ENCODE measurements at places on chromosomes 4 and X.

DNA sequence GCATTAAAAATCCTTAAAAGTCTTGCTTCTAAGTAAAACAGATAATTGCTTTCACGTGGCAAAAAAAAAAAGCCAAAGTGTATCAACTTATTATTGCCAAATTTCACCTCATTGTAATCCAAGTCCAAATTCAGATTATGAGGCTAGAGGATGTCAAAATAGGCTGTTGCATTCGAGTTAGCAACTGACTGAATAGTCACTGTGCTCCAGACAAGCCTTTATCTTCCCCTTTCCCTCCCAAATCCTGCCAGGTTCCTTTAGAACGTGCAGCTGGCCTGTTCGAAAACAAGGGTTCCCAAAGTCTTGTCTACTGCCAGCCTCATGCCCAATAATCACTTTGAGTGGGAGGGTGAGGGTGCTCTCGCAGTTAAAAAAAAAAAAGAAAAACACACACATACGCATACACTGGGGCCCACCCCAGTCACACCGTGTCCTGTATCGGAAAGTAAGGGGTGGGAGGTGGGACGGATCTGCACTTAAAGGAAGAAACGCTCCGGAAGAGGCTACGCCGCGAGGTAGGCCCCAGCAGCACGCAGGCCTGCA is 603 bp downstream of the MAD2L1 start:
- no peak for DNase-seq

DNA sequence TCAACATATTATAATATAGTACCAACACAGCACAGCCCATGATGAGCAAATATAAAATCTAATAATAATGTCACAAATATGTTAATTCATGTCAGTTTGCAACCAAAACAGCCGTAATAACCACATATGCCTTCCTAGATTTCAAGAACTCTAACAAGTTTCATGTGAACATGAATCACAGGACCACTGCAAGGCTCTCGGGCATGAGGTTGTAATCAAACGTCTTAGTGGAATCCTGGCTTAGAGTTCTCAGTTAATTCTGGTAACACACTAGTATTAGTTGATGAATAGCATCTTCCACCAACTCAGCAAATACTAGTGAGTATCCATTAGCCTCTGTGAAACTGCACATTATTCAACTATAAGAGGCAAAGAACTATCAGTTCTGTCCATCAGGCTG is 379.3 kb upstream of the TENM3 start:
- no peak for DNase-seq

DNA sequence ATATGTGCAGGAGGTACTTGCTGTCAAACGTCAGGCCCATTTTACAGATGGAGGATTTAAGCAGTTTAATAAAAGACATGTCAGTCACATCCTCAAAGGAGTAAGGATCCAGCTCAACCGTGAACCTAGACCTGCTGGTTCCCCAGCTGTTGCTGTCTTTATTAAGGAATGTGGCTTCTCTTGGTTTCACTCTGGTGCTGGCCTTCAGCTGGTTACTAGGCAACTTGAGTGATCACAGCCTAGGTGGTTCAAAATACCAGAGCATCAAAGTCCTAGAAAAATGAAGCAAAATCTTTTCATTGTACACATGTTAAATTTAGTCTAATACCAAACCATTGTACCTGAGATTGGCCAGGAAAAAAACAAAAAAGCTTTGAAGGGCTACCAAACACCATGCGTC is 32.7 kb upstream of the GLRA2 start:
- no peak for DNase-seq

DNA sequence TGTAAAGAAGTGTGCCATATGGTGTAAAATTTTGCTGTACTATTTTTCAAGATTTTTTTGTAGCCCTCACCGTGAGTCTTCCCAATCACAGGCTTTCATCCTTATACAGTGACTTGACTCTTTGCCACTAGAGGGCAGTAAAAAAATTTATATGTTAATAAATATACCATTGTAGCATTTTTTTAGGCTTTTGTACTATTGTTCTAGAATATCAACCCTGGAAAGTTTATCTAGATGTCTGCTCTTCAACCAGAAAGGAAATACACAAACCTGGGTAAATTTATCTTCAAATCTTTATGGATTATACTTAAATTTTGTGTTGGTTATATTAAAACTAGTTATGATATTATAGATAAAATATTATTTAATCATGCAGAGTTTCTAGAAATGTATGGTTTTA is 235.3 kb downstream of the TENM3 start:
- DNase-seq, result peak; percentile 18

- no peak for DNase-seq
Measured at GRCh38 chr4:110609044-110609750, 13.7 kb downstream of the PITX2 start.

DNA sequence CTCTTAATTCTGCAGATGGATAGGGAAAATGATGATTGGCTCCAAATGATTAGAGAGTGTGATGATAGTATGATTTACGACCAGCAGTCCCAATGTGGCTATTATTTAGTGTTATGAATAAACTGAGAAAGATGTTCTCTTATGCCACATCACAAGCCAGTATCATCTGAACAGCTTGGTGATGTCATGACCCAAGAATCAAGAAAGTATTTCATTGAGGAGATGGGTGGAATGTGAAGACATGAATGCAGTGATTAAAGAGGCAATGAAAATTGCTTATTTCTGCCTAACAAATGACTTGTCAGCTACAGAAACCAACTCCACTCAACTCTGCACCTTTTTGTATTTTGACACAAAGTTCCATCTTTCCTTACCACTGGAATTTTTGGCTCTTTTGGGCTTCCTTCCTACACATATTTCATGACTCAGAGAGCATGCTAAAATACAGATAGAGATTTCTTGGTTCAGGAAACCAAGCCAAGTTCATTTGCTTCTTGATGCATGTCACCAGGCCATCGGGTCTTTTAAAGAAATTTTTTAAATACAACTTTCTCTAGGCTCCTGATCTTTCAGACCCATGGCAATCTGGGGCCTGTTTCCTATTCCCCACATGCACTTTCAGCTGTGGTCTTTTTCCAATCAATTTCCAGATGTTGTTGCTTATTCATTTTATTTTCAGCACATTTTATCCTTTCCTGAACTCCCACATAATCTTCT is 174.2 kb downstream of the HHIP start:
- no peak for DNase-seq

- DNase-seq, result no peak
Measured at GRCh38 chr4:112061207-112061817, 83.9 kb upstream of the FAM241A start.

- DNase-seq, result no peak
Measured at GRCh38 chrX:9019151-9019550, 14.8 kb downstream of the FAM9B start.

- DNase-seq, result no peak
Measured at GRCh38 chr4:121448231-121448630, 67.4 kb upstream of the QRFPR start.

DNA sequence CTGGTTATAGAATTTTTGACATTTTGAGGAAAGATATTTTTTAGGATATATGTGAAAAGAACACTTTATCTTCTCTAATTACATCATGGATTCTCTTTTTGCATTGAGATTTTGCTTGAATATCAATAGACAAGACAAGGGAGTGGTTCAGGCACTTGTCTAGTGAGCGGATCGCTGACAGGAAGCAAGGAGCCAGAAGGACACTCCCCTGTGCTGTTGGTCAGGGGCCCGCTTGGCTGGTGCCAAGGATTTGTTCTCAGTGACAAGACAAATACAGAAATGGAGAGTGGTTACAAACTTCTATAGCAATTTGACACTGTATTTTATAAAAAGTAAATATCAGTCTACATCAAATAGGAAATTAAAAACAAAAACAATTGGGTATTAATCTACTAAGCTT is 60.0 kb downstream of the SLC9B1 start:
- DNase-seq, result no peak

- DNase-seq, result no peak
Measured at GRCh38 chr4:90198086-90198847, 71.1 kb downstream of the CCSER1 start.

DNA sequence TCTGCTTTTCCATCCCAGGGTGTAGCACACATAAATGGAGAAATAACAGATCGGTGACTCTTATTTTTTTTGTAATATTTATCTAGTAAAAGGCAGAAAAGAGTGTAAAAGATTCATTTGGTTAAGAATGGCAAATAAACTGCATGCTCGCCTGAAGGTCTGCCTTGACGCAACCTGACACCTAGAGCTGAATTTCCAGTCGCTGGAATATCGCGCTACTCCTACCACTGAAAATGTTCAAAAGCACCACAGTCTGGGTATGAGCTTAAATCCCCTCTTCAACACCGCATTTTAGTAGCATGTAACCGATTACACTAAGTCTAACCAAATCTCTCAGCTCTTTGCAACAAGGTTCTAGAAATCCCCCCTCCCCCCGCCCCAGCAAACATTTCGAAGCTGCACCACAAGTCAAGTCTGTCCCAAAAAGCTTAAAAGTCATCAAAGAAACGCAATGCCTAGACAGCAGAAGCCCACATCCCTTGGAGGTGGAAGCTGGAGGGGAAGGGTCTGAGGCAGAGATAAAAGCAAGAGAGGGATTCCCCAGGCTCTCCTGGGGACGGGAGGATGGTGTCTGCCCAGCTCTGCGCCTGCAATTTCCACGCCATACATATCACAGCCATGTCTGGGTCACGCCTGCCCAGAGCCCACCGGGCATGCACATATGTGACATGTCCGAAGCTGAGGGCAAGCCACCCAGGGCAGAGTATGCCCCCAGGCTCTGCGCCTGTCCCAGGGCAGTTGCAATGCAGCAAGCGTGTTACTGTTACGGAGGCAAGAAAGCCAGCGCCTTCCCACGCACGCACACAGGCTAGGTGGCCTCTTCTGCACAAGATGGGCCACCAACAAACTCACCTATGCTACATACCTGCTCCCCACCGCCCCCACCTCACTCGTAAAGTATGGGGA is 1.4 kb downstream of the FGF13 start:
- no peak for DNase-seq

- no peak for DNase-seq
Measured at GRCh38 chr4:74319470-74319869, 11.2 kb downstream of the EPGN start.

GRCh38 chr4:78074759-78075158 is 17.6 kb downstream of the FRAS1 start:
- no peak for DNase-seq

- no peak for DNase-seq
Measured at GRCh38 chr4:186789651-186790050, 66.0 kb upstream of the FAT1 start.

GRCh38 chr4:67327245-67328017 is 217.9 kb downstream of the CENPC start:
- no peak for DNase-seq

DNA sequence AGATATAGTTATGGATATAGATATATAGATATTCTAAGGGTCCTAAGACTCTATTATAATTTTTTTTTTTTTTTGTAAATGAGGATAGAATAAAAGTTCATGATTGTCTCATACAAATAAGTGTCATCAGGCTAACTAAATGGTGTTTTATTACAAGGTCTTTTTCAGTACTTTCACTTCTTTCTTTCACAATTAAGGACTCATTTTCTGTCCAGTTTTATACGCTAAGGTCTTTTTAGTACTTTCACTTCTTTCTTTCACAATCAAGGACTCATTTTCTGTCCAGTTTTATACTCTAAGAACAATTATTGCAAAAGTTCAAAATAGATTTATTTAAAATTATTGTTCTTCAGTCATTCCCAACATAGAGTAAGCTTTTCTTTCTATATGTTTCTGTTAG is 32.7 kb downstream of the RUFY3 start:
- DNase-seq, result no peak

GRCh38 chr4:121939690-121940089 is 12.2 kb downstream of the TRPC3 start:
- no peak for DNase-seq

GRCh38 chr4:90030953-90031352 is 96.2 kb upstream of the CCSER1 start:
- no peak for DNase-seq

DNA sequence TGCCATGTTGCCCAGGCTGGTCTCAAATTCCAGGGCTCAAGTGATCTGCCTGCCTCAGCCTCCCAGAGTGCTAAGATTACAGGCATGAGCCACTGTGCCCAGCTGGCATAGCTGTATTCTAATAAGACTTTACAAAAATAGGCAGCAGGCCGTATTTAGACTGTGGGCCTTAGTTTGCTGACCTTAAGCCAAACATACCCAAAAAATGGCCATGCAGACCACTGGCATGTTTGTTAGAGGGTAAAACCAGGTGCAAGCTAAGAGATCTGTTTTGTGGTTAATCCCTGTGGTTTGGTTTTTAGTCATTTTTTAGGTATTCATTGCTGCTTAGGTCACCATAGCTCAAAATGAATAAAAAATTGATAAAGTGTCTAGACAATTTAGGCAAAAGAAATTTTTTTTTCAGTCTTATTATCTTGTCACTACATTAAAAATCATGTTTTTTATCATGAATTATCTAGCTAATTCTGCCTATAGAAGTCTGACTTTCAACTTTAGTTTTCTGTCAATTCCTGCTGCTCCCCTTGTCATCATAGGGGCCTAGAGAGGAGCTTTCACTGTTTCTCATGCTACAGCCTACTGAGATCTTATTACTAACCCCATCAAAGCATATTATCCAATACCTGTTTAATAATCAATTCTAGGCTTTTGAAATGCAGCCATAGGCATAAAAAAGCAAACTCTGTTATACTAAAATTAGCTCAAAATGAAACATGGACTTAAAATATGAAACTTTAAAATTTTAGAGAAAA is 7.5 kb upstream of the SPINK2 start:
- no peak for DNase-seq

- no peak for DNase-seq
Measured at GRCh38 chr4:163603257-163603656, 108.8 kb downstream of the TMA16 start.

- no peak for DNase-seq
Measured at GRCh38 chr4:147994076-147994475, 262.2 kb downstream of the ARHGAP10 start.

DNA sequence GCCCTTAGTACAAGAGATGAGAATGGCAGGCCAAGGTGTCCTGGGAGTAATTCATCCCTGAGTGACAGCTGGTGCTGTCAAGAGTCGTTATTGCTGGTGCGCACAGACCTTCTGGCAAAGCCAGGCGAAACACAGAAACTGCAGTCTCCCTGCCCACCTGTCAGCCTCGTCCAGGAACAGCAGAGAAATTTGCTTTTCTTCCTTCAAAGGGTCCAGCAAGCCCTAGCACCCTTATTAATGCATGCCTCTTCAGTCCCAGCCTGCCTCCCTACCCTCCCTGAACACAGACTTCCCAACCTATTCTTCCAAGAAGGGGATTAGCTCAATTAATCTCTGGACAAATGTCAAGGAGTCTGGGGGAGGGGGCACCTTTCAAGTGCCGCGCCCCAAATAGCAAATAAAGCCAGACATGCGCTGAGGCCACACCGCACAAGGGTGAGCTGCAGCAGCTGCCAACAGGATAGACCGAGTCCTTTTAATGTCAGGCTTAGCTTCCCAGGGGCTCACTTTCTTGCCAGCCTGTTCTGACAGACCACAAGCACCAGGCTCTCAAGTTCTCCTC is 250.7 kb upstream of the RASGEF1B start:
- peak; percentile 95 for DNase-seq

GRCh38 chrX:45421806-45422205 is 221.1 kb upstream of the DIPK2B start:
- DNase-seq, result no peak

DNA sequence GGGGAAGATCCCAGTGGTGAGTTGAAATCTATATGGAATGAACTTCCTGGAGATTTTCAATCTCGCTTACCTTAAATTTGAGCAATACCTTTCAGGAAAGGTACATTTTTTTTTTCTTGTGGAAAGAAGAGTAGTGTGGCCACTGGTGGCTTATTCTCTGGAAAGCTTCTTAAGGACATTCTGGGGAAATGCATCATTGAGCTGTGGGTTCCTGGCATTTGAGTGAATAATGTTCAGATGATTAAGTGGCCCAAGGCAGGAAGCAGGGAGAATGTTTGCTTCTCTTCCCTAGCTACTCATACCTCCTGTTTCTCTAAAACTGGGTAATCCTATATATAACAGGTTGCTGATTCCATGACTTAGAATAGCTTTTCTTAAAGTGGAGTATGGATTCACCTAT is 31.8 kb downstream of the STAG2 start:
- no peak for DNase-seq
